Brain microvascular endothelial cell (primary cell): ENCODE measurements at places on chromosomes 6 and 20.
A peak's percentile ranks its signal among the peaks of the same experiment; 100 is the strongest.

DNA sequence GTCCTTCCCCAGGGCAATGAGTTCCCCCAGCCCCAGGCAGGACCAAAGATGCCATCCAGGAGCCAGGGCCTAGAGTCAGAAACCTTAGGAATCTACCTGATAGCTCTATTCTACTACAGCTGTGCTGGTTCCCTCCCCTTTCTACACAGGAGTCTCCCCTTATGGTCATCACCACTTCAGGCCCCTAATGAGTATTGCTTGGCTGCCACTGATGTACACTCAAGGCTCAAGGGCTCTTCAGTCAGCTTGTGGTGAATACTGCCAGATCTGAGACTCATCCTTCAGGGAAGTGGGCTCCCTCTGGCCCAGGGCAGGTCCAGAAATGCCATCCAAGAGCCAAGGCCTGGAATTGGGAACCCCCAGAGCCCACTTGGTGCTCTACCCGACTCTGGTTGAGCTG lies 248.6 kb downstream of the ALDH8A1 start:
- no peak for DNase-seq

DNA sequence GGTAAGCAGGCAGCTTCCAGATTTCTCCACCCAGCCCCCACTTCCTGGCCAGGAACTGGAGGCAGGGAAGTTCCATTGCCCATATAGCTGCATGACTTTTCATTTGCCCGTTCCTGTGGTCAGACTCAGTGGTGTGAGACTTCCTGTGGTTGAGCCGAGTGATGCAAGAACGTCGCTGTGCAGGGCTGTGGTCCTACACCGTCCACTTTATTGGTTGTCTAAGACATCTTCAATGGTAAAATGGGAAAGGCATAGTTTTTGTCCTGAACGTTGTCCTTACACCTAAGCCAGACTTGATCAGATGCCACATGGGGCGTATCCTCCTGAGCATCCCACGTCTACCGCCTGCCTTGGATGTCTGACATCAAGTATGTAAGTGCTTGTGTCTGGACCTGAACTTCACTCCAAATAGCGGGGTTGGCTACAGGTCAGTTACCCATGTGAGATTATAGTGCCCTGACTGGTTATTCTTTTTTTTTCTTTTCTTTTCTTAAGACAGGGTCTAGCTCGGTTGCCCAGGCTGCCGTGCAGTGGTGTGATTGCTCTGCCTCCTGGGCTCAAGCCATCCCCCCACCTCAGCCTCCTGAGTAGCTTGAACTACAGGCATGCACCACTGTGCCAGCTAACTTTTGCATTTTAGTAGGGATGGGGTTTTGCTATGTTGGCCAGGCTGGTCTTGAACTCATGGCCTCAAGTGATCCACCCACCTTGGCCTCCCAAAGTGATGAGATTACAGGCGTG lies 25.9 kb upstream of the GTSF1L start:
- peak; percentile 89 for DNase-seq

DNA sequence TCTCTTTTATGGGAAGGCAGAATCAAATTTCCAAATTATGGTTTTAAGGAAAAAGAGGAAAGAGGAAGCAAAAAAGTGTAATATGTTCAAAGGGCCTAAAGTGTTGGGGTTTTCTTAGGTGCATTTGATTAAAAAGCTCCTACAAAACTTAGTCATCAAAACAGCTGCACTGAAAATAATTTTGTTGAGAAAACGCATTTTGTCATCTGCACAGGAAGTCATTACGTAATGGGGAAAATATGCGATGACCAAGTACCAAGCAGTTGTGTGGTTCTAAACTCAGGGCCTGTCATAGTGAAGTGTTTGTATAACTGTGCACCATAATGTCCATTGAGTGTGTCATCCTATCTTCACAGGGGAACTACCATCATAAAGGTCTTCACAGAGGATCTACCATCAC lies 15.6 kb downstream of the HAO1 start:
- peak; percentile 92 for DNase-seq

DNA sequence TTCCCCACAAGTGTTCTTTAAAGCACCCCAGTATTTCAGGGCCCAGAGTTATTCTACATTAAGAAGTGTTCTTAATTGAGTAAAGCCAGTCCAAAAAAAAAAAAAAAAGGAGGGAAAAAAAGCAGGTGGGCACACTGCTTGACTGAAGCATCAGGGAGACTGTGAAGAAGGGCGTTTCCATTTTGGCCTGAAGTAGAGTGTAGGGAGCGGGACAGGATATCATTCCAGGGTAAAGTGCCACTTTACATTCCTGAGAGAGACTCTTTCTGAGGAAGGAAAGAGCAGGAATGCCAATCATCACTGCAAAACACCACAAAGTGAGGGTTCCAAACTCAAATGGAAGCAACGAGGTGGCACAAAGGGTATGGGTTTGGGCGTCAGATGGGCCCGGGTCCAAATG lies 54.1 kb upstream of the BEND6 start:
- DNase-seq: no peak

DNA sequence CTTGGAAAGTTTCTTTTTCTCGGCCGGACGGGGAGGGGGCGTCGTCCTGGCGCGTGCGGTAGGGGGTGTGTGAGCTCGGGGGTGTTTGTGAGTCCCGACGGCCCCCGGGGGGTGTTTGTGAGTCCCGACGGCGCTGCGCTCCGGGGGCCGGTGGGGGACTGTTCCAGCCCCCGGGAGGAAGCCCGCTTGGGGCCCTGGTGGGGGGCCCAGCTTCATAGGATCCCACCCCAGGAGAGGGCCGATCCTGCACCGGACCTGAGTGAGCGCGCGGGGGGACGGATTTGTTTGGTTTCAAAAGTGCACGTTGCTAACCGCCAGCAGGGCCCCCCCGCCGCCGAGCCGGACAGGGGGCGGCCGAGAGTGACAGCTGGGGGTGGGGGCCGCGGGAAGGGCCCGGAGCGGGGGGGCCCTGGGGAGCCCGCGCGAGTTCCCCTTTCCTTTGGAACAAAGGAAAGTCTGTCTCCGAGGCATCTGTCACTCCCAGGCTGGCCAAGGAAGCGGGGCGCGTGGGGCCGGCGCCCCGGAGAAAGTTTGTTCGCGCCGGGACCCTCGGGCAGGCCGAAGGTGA lies 485 bp downstream of the TGIF2 start:
- no peak for DNase-seq
